ENCODE measurements at places on chromosomes 11 and 22.

DNA sequence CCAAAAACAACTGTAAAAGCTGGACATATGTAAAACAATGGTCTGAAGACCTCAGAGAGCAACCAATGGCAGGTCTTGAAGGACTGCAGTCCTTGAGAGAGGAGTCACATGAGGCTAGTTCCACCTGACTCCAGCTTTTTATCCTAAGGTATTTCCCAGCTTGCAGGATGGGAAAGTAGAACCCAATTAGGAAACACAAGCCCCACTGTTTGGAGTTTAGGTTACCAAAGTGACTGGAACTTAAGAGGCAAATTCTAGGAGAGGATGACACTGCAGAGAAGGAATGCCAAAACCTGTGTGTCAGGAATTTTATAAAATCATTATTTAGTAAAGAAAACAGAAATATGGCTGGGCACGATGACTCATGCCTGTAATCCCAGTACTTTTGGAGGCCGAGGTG is 18.4 kb downstream of the OR2AT4 start:
- no peak for DNase-seq

- DNase-seq, result no peak
Observed at GRCh38 chr11:45165386-45165785, 18.9 kb downstream of the PRDM11 start.

DNA sequence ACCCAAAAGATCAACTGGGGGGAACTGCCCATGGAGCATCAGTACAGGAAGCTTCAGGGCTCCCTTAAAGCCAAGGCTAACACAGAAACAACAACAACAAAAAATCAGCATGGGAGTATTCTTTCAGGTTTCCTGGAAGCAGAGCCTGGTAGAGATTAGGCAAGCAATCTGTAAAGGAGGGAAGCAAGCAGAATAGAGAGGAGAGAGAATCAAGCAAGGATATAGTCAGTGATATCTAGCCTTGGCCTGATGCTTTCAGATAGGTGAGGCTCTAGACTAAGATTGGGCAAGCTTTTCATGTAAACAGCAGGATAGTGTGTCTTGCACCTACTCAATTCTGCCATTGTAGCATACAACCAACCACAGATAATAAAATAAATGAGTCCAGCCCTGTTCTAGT is 44.4 kb upstream of the FAT3 start:
- no peak for DNase-seq

DNA sequence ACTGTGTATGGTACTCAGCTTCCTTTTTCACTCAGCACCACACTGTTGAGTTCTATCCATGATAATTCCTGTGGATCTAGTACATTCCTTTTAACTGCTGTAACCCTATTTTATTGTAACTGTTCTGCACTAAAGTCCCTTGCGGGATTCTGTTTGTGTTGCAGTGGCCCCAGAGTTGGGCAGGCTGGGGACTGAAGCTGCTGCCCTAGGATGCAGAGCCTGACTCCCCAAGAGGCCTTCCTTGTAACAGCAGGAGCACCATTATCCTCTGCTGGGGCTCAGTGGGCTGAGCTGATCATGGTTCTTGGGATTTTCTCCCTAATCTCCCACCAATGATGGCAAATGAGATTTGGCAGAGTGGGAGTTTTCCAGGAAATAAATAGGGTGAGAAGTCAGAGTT is 77.7 kb downstream of the CABIN1 start:
- DNase-seq, result no peak

DNA sequence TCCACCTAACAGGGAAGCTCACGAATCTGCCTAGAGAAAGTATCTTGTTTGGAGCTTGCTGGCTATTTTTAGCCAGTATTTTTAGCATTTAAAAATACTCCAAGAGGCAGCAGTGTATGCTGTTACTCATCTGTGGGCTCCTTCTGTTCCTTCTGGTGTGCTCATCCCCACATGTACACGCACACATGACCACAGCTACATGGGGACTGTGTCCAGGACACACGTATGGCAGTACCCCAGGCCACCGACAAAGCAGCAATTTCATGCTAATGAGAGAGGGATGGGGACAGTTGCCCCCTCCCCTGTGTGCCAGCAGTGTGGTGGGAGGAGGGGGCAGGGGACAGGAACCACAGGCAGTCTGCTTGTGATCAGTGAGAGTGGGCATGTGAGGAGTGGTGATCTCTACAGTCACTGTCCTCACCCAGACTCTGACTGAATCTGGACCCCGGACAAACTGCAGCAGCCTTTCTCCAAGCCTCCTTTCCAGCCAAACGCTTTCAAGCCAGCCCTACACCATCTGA is 16.4 kb downstream of the USP2 start:
- DNase-seq, result no peak

- DNase-seq, result no peak
Observed at GRCh38 chr11:127651888-127652221, 651.3 kb upstream of the KIRREL3 start.

DNA sequence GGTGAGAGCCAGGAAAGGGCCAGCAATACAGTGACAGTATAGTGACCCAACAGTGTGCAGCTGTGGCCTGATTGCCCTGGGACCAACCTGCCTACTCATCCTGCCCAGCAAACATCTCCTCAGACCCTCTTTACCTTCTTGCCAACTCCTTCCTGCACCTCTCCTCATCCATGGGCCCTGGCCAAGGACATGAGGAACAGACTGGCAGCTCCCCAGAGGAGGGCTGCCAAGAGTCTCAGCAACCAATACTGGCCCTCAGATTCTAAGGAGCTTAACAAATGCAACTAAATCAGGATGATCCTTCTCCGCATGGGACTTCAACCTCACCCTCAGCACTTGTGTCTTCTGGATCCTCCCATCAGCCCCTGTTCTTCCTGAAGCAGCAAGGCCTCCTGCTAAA is 77.0 kb downstream of the RPL27A start:
- DNase-seq, result no peak

- no peak for DNase-seq
Observed at GRCh38 chr22:25762147-25762546, 20.2 kb downstream of the MYO18B start.

DNA sequence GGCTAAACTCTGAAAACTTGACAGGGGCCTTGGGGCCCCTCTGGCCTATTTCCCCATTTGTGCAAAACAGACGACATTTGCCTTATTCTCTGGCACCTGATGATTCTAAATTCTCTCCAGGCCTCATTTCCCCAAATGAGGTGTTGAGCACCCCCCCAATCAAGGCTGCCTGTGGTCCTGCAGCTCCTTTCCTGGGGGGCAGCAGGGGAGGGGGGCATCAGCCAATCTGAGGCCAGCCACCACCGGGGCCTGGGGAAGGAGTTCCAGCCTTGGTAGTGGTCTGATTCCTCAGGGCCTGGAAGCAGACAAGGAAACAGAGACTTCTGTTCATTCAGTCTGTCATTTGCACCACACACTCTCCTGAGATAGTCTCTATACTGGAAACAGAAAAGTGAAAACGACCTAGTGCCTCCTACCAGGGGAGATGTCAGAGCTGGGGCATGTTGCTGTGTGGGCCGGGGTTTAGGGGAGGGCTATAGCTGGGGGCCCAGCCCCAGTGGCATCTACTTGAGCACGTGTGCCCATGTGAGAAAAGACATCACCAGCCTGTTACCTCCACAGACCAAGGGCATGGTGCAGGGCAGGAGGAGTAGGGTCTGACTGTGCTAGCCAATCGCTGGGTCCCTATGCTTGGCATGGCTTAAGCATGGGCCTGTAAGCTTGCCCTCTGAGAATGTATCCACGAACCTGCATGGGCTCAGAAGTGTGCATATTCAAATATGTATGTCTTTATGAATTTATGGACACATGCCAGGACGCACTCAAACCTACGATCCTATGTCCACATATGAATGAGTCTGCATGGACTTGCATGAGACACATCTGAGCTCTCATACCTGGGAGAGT is 1.8 kb upstream of the TPBGL start:
- DNase-seq, result no peak

DNA sequence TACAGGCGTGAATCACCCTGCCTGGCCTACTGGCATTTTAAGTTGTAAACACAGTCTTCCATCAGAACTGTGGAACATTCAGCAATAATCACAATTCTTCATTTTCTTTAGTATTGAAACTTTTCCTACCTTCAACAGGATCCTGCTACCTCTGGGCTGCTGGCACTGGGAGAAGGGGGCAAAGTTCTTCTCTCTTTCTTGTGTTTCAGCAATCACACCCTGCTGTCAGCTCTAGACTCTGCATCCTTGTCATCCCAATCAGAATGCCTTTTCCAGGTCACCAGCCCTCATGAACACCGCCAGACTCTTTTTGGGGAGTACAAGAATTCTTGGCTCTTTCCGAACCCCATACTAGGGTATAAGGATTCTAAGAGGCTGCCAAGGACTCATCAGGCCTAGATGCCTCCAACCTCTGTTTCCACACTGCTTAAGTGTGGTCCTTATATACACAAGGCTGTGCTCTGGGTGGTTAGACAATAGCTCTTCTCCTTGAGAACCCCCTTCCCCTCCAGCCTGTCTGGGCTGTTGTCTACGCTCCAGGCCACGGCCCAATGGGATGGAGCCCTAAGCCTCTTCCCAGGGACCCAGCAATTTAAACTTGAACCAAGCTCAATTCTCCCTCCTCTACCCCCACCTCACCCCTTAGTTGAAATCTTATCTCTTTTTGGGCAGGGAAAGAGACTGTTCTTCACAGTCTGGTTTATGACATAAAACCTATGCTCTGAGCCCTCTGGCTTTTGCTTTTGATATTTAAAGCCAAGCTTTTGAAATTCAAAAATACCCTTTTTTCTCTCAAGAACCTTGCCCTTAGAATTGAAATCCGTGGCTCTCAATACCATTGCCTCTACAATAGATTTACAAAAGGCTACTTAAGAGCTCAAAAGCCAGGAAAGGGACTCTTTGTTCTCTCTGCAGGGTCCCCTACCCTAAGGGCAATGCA is 327.4 kb downstream of the BUD13 start:
- no peak for DNase-seq

GRCh38 chr22:23216461-23217170 is 36.3 kb downstream of the BCR start:
- no peak for DNase-seq

GRCh38 chr11:128759597-128759996 is 65.7 kb downstream of the FLI1 start:
- no peak for DNase-seq

GRCh38 chr11:75244052-75244814 is 3.7 kb downstream of the TPBGL start:
- no peak for DNase-seq

GRCh38 chr11:82995754-82996398 is 75.8 kb downstream of the RAB30 start:
- no peak for DNase-seq

GRCh38 chr11:57370941-57371340 is 10.0 kb downstream of the PRG3 start:
- DNase-seq, result no peak

DNA sequence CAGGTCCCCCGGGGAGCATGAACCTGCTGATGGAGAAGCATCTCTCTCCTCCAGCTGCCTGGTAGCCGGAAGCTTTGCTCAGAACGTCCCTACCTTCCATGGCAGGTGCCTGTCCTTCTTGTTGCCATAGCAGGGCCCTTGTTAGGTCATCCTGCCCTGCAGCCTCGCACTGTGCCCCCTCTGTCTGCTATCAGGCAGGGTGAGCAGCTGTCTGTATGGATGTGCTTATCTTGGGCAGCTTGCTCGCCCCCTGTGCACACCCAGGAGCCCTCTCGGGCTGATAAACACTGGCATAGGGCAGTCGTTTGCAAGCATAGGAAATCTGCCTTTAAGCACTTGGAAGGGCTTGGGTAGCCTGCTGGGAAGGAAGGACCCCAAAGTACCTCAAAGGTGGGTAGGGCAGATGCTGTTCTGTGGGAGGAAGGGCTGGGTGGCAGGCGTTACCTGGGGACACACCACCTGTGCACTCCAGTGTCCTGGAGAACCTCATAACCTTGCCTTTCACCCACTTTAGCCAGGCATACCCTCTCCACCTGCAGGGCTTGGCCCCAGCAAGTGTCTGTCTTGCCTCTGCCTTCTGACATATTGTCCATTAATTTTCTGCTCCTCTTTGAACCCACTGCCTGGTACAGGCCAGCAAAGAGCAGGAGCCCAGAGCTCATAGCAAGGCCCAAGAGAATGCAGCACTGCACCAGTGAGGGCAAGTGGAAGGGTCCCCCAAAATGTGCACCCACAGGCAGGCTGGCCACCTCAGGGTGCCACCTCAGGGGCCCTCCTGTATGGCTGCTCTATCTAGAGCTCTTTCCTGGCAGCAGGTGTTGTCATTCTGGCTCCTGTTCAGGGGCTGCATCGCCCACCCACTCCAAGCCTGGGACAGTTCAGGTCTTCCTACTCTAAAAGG is 8.0 kb upstream of the COMT start:
- peak; percentile 64 for DNase-seq

DNA sequence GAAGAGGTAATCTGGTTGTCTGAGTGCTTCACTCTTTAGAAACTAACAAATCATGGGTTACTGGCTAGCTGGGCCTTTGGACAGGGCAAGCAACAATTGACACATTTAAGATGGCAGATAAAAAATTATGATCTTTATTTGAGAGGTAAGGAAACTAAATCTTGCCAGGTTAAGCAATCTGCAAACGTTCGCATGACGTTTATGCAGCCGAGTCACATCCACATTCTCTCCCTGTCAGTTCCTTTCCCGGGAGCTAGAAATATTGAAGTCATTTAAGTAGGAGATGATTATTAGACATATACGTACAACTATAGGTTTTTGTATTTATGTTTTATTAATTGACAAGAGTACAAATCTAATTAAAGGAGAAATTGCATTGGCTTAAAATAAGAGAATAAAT is 57.4 kb upstream of the RCN1 start:
- DNase-seq, result no peak

DNA sequence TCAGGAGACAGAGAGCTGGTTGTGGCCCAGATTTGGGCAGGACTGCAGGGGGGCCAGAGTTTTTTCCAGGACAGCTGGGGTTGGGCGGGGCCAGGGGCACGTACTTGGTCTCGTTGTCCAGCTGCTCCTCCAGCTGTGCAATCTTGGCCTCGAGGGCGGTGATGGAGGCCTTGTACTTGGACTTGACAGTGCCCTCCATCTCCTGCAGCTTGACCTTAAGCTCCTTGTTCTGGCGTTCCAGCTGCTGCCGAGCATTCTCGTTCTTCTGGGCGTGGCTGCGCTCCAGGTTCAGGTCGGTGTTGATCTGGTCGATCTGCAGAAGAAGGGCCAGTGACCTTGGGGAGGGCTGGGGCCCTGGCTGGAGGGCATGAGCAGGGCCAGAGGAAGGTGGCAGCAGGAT is 32.1 kb downstream of the APOL1 start:
- no peak for DNase-seq

- peak; percentile 30 for DNase-seq
Observed at GRCh38 chr11:120013325-120014250, 124.3 kb downstream of the TRIM29 start.

DNA sequence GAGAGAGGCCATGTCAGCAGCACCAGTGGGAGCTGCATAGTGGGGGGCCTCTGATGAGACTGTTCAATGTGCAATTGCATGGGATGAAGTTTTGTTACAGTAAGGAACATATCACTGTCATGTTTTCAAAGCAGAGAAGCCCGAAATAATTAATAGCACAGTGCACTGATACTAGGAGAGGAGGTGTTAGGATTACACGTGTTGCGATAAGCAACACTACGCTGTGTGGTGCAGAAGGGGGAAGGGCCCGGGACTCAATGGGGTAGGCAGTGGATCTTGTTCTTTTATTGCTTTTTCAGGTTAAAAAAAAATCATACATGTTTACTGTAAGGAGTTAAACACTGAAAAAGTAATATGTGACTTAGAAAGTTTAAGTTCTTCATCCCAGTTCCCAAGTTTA is 29.2 kb downstream of the TCIRG1 start:
- no peak for DNase-seq

Data from NCI-H510A treated with DMSO at 0.1 percent for 48 hours (cell line).